ENCODE measurements at places on chromosomes 1 and 21.

GRCh38 chr1:228353601-228354371 lies 52.8 kb downstream of the TRIM11 start:
- no peak for DNase-seq

- DNase-seq: no peak
Observed at GRCh38 chr1:164064501-164064900, 494.5 kb upstream of the PBX1 start.

GRCh38 chr1:41174170-41174569 lies 67.9 kb downstream of the SCMH1 start:
- no peak for DNase-seq

- no peak for DNase-seq
Observed at GRCh38 chr21:28928578-28929420, 63.9 kb downstream of the LTN1 start.

- DNase-seq: no peak
Observed at GRCh38 chr1:24173638-24174575, 13.2 kb downstream of the IFNLR1 start.

DNA sequence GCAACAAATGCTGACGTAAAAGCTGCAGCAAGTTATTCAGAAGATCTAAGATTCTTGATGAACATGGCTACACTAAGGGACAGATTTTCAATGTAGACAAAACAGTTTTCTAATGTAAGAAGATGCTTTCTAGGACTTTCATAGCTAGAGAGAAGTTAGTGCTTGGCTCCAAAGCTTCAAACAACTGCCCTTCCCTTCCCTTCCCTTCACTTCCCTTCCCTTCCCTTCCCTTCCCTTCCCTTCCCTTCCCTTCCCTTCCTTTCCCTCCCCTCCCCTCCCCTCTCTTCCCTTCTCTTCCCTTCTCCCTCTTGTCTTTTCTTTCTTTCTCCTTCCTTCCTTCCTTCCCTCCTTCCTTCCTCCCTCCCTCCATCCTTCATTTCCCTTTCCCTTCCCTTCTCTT lies 365.3 kb upstream of the ADGRL4 start:
- no peak for DNase-seq

- peak; percentile 49 for DNase-seq
Observed at GRCh38 chr1:102191723-102192122, 195.0 kb upstream of the OLFM3 start.

GRCh38 chr1:115363171-115363570 lies 25.1 kb upstream of the NGF start:
- DNase-seq: no peak

GRCh38 chr1:203692565-203693470 lies 66.2 kb downstream of the ATP2B4 start:
- no peak for DNase-seq

- DNase-seq: no peak
Observed at GRCh38 chr1:235013512-235013911, 115.1 kb downstream of the TOMM20 start.

DNA sequence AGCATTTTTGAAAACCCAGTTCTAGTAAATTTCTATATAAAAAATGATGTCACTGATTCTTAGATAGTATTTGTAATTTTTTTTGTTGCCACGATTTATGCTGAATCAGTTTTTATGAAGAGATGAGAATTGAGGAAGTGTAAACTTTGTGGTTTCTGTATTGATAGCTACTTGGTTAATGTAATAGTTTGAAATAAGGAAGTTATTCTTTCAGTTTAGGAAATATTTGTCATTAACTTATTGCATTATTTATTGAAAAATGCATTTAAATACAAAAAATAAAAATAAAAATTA lies 97.8 kb downstream of the ZFYVE9 start:
- DNase-seq: no peak

DNA sequence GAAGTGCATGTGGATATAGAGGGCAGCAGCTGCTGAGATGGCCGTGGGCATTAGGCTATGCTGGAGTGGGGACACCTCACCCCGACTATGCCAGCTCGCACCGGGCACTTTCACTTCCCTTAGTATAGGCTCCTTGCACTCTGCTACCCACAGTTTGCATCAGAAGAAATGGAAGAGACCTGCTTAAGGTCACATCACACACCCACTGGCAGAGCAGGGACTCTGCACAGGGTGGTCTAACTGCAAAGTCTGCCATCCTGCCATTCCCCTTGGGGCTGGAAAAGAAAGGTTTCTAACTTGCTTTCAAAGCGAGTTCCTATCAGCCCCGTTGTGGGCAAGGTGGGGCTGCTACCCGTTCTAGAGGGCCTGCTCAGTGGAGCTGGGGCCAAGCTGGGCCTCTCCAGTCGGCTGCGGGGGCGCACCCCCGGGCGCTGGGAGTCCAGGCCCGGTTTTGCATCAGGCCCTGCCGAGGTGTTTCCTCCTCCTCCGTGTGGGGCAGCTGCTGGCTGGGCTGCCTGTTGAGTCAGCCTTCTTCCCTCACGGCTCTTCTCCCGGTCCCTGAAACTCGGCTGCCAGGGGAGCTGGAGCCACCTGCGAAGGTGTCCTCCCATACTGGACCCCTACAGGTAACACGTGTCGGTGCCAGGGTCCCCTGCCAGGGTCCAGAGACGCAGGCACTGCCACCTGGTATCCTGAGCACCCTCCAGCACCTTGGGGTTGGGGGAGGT lies at the start of gene SYTL1:
Gene SYTL1, plus strand, starts transcription at position 498 of the 728 bp plus-strand sequence. CDS start 3,313 bp downstream, outside the sequence.
- peak; percentile 23 for DNase-seq

- DNase-seq: no peak
Observed at GRCh38 chr1:36864823-36865601, 169.3 kb downstream of the GRIK3 start.

- no peak for DNase-seq
Observed at GRCh38 chr1:1099506-1100183, 16.2 kb downstream of the C1orf159 start.

DNA sequence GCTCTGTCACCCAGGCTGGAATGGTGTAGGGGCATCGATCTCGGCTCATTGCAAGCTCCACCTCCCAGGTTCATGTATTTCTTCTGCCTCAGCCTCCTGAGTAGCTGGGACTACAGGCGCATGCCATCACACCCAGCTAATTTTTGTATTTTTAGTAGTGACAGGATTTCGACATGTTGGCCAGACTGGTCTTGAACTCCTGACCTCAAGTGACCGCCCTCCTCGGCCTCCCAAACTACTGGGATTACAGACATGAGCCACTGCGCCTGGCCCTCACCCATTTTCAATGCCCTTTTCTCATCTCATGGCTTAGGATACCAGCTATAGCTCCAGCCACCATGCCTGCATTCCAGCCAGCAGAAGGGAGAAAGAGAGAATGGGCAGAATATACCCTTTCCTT lies 12.9 kb upstream of the SOX13 start:
- DNase-seq: no peak

GRCh38 chr1:231507476-231508355 lies 20.8 kb upstream of the TSNAX start:
- DNase-seq: no peak

- no peak for DNase-seq
Observed at GRCh38 chr21:32304998-32305397, 6.3 kb downstream of the MRAP start.

- no peak for DNase-seq
Observed at GRCh38 chr21:30146558-30147282, 19.9 kb downstream of the CLDN17 start.

- no peak for DNase-seq
Observed at GRCh38 chr1:59006289-59006658, 222.4 kb upstream of the JUN start.

DNA sequence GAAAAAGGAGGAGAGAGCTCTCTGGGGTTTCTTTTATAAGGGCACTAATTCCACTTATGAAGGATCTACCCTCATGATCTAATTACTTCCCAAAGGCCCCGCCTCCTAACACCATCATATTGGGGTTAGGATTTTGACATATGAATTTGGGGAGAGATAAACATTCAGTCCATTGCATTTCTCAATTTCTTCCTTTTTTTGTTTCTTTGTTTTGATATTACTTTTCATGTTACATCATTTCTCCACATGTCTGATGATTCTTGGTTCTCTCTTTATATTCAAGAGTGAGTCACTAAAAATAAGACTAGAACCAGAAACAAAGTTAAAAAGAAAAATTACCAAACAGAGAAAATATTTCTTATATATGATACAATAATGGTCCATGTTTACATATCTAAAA lies 63.2 kb upstream of the DUSP10 start:
- no peak for DNase-seq

GRCh38 chr1:156096640-156097391 lies 14.6 kb upstream of the MEX3A start:
- DNase-seq: peak; percentile 82

DNA sequence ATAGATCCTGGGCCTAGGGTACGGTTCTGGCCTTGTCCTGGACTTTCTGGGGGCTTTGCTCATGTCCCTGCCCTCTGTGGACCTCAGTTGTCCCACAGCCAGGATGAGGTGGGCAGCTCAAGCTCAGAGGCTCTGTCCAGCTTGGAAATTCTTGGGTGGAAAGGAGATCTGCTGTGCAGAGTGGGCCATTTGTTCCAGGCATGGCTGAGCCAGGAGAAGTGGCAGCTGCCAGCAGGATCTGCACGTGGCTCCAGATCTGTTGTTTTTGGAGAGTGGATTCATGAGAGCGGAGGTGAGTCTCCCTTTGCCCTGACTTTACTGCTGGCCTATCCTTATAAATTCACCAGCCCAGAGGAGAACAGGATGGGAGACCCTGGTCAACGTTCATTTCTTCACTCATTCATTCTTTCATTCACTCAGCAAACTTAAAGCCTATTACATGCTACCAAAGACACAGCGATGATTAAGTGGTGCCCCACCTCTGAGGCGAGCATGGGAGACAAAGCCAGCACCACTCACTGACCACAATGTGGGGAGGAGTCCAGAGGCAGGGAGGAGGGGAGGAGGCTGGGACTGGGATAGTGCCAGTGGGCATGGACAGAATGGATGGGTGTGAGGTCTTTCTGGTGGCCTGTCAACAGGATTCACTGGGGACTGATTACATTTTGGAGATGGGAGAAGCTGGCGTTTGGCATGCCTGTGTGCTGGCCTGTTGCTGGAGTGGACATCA lies 205.1 kb downstream of the TRABD2B start:
- DNase-seq: no peak

DNA sequence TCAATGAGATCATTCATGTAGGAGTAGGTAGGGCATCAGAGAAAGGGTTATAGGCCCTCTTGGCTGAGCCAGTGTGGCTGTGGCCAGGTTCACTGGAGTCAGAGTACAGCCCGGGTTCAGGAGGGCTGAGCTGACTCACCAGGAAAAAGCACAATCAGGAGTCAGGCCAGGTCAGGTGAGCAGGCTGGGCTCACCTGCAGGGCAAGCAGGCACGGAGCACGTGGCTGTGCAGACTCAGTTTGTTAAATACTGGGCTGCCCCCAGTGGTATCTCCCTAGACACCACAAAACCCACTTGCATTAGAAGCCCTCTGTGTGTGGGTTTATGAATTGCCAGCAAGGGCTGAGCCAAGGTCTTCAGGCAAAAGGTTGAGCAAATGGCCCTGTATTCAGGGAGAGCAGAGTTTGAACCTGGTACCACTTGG lies 122.1 kb upstream of the SERBP1 start:
- no peak for DNase-seq

DNA sequence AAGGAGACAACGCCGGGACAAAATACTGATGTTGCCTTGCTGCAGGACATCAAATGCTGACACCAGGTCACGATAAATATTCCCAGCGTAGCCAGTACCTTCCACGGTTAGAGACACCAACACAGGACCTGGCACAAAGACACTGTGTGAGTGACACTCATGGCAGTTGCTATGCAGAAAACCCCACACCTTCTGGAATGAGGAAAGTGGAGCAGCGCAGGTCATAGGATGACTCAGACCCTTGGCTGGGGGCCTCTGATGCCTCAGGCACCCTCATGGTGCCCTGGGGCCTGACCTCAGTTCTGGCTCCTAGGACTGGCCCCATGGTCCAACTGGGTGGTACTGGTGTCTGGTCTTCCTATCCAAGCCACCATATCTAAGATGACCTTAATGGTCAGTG lies 7.0 kb downstream of the DCST2 start:
- DNase-seq: no peak

- no peak for DNase-seq
Observed at GRCh38 chr1:38512789-38513188, 346.8 kb downstream of the RRAGC start.

Data from retina (tissue), 1 donor.